ENCODE measurements at places on chromosomes 6 and 20. TPM values are rescaled to one million over a fixed set of nuclear protein-coding genes. Genes with fewer than 3 reads are reported as not detected.

Gene IL17A
- polyA plus RNA-seq = not detected

Gene CDK19
- 3.8 TPM for polyA plus RNA-seq

Gene SAMD5
- polyA plus RNA-seq = 0.54 TPM

Gene COL10A1
- 0.11 TPM for polyA plus RNA-seq

Gene ATG5
- 20.1 TPM for polyA plus RNA-seq

Gene PCK1
- 0.42 TPM for polyA plus RNA-seq

Gene C6orf15
- not detected for polyA plus RNA-seq

Gene ZC2HC1B
- polyA plus RNA-seq = not detected

Gene FILIP1
- 63.1 TPM for polyA plus RNA-seq

Gene DDO
- polyA plus RNA-seq = 10.9 TPM

Gene HEY2
- 21.4 TPM for polyA plus RNA-seq

Gene OR2B6
- not detected for polyA plus RNA-seq

Gene RIMS4
- polyA plus RNA-seq = 0.06 TPM

Measured in heart left ventricle (tissue), 16 donors.